ENCODE measurements at places on chromosomes 7 and 10.

DNA sequence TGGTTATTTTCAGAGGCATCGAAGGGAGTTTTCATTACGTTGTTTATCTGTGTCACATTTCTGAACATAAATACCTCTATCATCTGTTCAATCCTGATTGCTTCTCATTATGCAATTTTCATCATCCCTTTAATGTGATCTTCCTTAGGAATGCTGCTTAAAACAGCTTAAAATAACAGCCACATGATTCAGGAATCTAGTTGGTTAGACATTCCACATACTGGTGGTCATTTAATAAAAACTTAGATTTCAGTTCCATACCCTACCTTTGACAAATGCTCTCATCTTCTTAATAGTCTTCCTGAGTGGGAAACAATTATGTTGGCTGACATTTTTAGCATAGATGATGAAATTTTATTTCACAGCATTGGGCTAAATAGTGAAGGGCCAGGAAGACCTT lies 191.3 kb upstream of the CDCA7L start:
- DNase-seq, result no peak

- no peak for DNase-seq
Measured at GRCh38 chr7:20597339-20597738, 18.1 kb upstream of the ABCB5 start.

GRCh38 chr10:132906836-132907235 lies 35.5 kb downstream of the CFAP46 start:
- DNase-seq, result no peak

- no peak for DNase-seq
Measured at GRCh38 chr10:101623528-101623927, 35.4 kb downstream of the DPCD start.

DNA sequence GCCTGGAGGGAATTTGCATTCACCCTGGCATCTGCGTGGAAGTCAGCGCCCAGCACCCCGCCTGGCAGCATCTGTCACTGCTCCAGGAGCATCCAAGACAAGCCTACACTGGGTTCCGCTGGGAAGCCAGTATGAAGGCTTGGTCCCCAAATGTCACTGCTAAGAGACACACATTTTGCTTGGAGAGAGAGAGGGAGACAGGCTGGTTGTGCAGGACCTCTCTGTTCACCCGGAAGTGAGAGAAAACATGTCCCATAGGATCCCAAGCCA lies 119.5 kb downstream of the SEC23IP start:
- no peak for DNase-seq

GRCh38 chr10:6601246-6601805 lies 21.2 kb upstream of the PRKCQ start:
- no peak for DNase-seq

- no peak for DNase-seq
Measured at GRCh38 chr7:82528577-82529310, 85.2 kb upstream of the CACNA2D1 start.

- no peak for DNase-seq
Measured at GRCh38 chr10:101552442-101552841, 35.6 kb downstream of the POLL start.

DNA sequence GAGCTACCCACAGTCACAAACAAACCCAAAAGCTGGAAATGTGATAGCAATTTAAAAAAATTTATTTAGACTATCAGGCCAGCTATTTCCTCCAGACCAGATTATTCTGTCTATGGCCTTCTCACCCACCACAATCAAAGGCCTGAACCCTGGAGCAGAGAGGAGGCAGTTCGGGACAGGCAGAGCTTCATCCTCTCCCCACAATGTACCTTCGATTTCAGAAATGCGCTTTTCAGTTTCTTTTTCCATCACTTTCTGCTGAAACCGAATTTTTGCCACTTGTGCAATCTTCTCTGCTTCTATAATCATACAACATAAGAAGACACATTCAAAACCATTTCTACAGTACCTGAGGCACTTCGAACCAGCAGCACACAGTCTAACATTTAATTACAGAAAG lies 29.9 kb downstream of the ERLIN1 start:
- DNase-seq, result no peak

- DNase-seq, result no peak
Measured at GRCh38 chr10:44054046-44054445, 330.9 kb downstream of the CXCL12 start.

DNA sequence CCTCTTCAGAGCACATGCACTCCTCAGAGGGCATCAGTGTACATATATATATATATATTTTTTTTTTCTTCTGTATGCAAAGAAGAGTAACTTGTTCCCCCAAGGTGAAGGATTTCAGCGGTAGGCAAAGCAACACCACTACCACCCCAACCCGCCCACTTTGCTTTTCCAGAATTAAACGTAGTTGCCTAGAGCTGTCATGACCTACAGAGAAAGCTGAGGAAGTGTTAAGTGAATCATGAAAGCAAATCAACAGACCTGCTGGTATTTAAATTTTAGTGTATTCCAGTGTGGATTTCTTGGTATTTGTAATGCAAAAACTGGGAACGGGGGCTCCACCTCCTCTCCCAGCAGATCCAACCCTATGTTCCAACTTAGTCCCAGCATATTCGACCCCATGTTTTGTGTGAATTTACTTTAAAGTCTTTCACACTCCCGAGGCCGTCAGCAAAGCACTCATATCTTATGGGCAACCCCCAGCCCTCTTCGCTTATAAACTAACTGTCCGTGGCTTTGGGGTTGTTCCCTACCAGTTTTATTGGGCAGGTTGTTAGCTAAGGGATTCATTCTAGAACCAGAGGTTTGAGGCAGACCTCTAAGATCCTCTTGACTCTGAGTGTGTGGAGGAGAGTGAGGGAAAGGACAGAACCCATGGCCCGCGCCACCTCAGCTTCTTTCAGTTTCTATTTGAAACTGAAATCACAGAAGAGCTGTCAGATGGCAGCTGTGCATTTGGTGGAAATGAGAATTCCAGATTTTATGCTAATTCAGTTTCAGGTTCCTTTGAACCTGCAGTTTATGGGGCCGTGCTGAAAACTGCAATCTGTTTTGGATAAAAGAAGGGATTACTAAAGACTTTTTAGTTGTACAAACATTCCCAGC lies 450.2 kb upstream of the GALNT17 start:
- DNase-seq, result no peak

Measured in NCI-H146 (cell line).